ENCODE measurements at places on chromosomes 12 and 14.
A peak's percentile ranks its signal among the peaks of the same experiment; 100 is the strongest.

DNA sequence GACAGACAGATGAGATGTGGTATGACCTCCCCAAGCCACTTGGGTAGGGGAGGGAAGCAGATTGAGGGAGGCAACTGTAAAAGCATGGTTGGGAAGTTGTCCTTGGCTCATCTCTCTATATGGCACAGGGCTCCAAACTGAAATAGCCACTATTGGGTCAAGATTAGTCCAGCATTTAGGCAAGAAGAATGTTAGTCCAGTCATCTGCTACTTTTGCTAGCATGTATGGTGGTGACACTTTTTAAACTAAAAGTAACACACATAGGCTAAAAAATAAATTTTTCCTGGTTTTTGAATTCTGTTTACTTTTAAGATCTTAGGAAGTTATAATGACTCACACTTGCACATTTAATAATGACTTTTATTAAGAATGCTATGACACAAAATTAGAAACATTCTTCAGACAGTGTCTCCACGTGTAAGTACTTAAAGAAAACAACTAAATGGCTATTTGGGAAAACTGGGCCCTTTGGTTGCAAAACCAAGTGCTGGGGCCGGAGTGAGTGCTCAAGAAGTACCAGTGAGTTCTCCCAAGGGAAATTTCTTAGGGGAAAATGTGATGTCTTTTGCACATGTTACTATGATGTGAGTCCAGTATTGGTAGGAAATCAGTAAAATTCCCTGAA lies 179.1 kb upstream of the HIF1A start:
- no peak for DNase-seq

DNA sequence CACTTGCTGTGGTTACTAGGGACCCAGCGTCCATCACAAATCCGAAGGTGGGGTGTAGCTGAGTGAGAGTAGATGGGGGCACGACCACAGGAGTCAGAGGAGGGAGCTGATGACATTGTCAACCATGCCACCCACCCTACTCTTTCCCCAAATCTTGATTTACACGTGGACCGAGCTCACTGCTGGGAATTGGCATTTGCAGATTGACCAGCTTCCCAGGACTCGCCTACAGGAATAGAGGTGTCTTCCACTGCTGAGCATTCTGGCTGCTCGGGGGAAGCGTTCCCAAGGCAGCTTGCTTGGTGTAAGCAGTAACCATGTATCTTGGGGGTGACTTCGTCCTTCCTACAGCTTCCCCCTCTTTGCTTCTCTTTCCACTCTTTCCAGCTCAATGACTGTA lies 353 bp upstream of the PTPRR start:
- DNase-seq: no peak

- no peak for DNase-seq
Measured at GRCh38 chr12:69509308-69509736, 39.1 kb downstream of the FRS2 start.

GRCh38 chr14:65824285-65824977 lies 411.9 kb downstream of the FUT8 start:
- DNase-seq: peak; percentile 82
